NCI-H774 (cell line): ENCODE measurements at places on chromosomes 11 and 22.

DNA sequence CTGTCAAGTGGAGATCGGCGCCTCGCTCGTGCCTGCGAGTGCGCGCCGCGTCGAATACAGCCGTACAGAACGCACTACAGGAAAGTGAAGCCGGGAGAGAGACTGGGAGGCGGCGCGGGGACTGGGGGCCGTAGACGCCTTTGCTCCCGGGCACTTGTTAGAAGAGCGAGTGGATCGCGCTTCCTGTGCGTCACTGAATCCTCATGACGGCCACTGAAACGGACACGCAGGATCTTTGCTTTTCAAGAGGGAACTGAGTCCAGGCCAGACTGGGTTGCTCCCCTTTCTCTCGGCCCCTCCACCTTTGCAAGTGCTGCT lies 314 bp downstream of the RIC8A start:
- peak; percentile 49 for DNase-seq

GRCh38 chr11:33598426-33599069 lies 102.1 kb downstream of the C11orf91 start:
- peak; percentile 67 for DNase-seq

- no peak for DNase-seq
These were observed 5.4 kb downstream of the LDLRAD3 start for GRCh38 chr11:35949242-35949641.

GRCh38 chr11:61787928-61788491 lies 4.4 kb downstream of the TMEM258 start:
- no peak for DNase-seq

- no peak for DNase-seq
These were observed 20.6 kb downstream of the MSANTD4 start for GRCh38 chr11:106001304-106002012.

DNA sequence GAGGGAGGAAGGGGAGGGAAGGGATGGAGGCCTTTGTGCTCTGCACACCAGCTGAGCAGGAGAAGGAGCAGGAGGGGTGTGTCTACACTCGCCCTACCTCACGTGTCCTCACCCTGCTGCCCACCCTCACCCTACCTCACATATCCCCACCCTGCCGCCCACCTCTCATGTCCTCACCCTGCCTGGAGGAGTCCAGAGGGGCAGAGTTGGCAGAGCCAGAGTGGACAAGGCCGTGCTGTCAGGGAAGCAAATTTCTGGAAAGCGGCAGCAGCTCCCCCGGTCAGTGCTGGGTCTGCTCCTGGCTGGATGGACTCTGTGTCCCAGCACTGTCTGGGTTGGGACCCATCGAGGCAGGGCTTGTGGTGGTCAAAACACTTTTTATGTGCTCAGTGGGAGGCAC lies 799.6 kb downstream of the BRD1 start:
- DNase-seq: no peak

DNA sequence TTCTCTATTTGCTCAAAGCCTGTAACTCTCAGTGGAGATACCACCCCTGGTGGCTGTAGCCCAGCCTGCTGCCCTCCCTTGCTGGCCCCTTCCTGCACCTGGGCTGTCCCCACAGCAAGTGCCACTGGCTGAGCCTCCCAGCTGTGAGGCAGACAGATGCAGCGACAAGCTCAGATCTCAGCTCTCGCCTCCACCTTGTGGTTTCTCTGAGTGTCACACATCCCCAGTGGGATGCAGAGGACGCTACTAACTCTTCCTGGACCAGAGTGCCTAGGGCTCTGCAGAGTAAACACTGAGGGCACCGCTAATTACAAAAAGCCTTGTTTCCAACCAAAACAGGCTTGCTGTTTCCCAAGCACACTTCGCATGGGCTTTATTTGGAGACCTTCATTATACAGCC lies 8.9 kb downstream of the YPEL1 start:
- no peak for DNase-seq

DNA sequence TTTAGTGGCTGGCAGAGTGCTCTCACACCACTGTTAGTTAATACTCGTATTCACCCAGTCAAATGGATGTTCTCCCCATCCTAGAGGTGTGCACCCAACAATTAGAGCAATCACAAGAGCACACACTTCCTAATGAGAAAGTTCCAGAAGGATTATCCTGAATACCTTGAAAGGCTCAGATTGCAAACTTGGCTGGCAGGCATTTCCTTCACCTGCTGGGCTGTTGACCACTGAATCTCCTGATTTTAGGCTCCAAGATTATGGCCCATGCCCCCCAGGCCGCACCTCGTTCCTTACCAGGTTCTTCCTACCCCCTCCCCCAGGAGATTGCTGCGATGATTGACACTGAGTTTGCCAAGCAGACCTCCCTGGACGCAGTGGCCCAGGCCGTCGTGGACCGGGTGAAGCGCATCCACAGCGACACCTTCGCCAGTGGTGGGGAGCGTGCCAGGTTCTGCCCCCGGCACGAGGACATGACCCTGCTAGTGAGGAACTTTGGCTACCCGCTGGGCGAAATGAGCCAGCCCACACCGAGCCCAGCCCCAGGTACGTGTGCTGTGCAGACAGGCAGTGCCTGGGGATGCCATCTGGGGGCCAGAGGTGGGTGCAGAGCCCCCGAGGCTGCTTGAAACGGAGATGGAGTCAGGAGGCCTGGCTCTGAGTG lies 26.9 kb downstream of the TAB1 start:
- DNase-seq: no peak

DNA sequence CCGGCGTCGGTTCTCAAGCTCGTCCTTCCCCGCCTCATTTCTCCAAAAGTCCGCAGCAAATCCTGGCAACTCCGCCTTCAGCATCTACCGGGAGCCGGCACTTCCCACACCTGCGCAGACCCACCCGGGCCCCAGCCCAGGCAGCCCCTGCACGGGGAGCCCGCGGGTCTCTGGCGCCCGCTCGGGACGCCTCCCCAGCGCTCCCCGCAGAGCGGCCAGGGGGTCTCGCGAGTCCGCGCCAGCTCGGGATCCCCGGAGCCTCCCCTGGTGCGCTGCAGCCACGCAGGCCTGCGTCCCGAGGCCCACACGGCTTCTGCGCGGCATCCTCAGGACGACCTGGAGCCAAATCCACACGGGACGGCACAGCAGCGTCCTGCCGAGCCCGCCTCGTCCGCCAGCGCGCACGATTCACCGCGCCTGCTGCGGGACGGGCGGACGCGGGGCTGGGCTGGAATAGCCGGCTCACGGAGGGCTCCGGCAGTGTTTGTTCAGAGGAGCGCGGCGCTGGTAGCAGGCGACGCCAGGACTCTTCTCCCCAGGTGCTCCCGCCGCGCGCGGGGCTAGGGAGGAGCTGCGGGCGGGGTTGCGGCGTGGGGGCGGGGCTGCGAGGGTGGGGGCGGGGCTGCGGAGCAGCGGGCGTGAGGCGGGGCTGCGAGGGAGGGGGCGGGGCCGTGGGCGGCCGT lies 816 bp upstream of the PHRF1 start:
- peak; percentile 73 for DNase-seq

- DNase-seq: no peak
These were observed 85.5 kb downstream of the MN1 start for GRCh38 chr22:27716074-27716473.

GRCh38 chr11:43626798-43627197 lies 53.7 kb upstream of the HSD17B12 start:
- no peak for DNase-seq

GRCh38 chr11:2587132-2587930 lies 112.5 kb downstream of the KCNQ1OT1 start:
- no peak for DNase-seq

- DNase-seq: no peak
These were observed 211.5 kb upstream of the BLID start for GRCh38 chr11:122327528-122327927.

GRCh38 chr11:17642980-17643379 lies 76.4 kb upstream of the MYOD1 start:
- DNase-seq: no peak

- DNase-seq: no peak
These were observed 236.2 kb downstream of the C11orf87 start for GRCh38 chr11:109658190-109658589.

DNA sequence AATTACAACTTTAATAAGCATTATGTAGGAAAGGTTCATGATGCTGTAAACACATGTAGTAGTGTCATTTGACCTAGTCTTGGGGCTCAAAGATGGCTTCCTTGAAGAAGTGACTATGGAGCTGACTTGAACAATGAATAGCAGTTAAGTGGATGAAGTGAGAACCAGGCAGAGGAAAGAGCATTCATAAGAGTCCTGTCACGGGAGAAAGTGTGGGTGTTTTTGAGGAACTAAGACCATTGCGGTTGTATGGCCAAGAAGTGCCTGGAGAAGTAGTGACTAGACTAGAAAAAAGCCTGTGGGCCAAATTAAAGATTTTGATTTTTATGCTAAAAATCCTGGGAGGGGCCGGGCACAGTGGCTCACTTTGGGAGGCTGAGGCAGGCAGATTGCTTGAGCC lies 7.2 kb upstream of the IL18BP start:
- DNase-seq: no peak

GRCh38 chr22:17264321-17265052 lies 45.3 kb upstream of the ADA2 start:
- DNase-seq: no peak

GRCh38 chr22:27372969-27373670 lies 428.4 kb downstream of the MN1 start:
- DNase-seq: peak; percentile 76

DNA sequence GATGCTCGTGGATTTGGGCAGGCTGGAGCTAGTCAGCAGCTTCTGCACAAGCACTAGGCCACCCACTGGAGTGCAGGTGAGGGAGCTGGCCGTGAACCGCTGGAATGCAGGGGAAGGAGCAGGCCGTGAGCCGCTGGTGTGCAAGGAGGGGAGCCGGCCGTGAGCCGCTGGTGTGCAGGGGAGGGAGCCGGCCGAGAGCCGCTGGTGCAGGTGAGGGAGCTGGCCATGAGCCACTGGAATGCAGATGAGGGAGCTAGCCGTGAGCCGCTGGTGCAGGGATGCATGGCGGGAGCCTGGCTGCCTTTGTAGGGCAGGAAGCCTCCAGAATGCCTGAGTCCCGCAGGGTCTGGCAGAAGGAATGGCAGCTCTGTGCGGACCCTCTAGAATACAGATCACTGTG lies 4220.0 kb upstream of the OR11H1 start:
- no peak for DNase-seq

- DNase-seq: no peak
These were observed 5.3 kb downstream of the OMP start for GRCh38 chr11:77107950-77108349.

DNA sequence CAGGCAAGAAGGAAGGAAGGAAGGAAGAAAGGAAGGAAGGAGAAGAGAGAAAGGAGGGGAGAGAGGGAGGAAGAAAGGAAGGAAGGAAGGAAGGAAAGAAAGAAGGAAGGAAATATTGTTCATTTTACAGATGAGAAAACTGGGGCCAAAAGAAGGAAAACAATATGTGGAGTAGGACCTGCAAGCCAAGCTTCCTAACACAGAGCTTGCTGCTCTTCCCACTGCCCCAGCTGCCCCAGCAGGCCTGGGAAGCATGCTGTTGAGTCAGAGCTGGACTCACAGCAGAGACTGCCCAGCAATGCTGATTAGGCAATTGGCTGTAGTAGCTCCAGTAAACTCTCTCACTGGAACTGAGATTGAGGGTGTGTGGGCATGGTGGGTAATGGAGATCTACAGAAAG lies 42.6 kb upstream of the SMCO4 start:
- peak; percentile 33 for DNase-seq

GRCh38 chr11:120566176-120566575 lies 54.6 kb downstream of the GRIK4 start:
- DNase-seq: no peak

DNA sequence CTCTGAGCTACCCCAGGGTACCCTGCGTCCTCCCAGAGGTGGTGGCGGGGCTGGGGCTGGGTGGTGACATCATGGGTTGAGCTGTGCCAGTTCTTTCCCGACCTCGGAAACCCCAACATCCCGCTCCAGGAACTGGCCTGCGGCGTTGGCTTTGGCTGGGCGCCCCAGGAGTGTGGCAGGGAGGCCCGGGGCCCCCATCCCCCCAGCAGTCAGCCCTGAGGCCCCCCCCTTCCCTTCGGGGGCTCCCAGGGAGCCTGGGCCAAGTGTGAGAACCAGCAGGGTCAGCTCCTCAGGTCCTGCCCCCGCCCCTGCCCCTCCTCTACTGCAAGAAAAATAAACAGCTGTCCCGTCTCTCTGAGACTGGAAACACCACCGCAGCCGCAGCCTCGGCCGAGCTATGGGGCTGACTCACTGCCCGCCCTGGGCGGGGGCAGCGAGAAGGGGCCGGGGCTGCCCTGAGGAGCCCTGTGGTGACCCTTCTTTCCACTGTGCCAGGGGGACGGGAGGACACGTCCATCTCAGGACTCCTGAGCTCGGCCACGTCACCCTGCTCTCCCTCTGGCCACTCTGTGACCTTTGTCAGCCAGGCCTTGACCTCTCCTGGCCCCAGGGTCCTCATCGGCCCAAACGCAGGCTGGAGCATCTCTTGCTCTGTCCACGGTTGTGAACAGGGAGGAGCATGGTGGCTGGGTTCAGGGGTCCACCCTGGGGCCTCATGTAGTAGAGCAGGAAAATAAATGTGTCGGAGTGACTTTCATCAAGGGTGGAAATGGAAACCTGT lies 73.4 kb downstream of the WNT7B start:
- DNase-seq: no peak

GRCh38 chr11:65578667-65579066 lies 2.8 kb downstream of the EHBP1L1 start:
- no peak for DNase-seq

DNA sequence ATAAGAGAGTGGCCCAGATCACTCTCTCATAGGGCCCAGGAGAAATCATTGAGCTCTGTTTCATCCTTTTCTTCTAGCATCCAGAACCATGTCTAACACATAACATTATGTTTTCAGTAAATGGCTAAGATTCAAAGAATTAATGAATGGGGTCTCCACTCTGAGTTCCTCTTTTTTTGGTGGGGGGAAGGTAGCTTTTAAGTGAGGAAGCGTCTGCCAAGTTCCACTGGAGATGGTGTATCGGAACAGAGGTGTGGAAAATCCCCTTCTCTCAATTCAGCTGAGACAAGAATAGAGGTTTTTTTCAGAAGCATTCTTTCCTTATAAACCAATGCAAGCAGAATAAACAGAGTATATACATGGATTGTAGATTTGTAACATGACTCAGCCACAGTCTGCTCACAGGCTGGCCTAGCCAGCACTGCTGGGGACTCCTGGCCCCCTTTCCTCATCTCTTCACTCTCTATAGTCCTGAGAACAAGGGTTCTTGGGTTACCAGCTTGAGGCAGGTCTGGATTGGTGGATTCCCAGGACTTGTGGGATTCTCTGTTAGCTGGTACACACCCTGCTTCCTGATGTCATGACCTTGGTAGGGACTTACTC lies 97.2 kb downstream of the TRAF6 start:
- DNase-seq: no peak

DNA sequence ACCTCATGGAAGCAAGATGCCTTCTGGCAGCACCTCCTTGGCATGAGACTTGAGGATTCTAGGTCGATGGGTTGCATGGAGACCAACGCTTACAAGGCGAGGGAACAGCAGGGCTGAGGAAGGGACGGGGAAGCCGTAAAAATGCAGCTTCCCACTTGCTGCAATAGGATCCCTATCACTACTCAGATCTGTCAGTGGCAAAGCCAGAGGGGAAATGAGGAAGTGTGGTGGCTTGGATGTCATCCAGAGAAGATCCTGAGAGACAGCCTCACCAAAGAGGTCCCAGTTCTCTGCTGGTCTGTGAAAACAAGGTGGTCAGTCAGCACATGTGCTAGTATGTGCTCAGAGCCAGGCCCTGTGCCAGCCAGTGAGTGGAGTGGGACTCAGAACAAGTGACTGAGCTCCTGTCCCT lies 22.2 kb downstream of the CYB5R2 start:
- no peak for DNase-seq
